GF-D8 (cell line): ENCODE measurements at places on chromosomes 2 and 18.

GRCh38 chr2:218271487-218271797, 1.1 kb downstream of the PNKD start:
- DNase-seq = no peak

GRCh38 chr2:145166731-145167302, 646.9 kb upstream of the ZEB2 start:
- DNase-seq = no peak

DNA sequence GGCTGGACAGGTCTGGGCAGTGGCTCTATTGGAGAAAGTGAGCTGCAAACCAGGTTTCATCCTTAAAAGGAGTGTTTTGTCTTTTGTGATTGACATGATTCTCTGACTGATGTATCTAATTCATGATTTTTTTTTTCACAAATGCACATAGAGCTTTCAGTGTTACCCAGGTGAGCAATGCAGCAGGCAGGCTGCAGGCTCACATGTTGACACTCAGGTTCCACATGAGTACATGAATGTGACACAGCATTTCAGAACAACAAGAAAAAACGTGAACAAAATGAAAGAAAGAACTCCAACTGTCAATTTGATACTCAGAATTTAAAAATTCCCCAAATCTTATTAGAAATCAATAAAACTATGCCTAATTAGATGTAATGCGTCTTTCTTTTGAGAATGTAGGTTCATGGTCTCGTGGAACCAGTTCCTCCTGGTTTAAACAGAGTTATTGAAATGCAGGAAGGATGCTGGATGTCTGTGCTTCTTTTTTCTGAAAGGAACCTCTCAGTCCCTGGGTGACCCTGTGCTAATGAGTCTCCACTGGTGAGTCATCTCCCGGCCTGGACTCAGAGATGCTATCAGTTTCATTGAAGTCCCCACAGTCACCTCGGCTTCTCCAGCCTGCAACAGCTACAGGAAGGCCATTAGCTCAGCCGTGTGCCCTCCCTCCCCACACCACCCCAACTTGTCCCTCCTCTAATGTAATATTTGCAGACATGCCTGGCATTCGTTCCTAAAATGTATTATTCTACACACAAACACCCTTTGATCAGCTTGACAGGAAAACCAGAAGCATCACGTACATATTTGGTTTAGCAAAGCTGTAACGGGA, 430.4 kb downstream of the LPIN1 start:
- DNase-seq = no peak

DNA sequence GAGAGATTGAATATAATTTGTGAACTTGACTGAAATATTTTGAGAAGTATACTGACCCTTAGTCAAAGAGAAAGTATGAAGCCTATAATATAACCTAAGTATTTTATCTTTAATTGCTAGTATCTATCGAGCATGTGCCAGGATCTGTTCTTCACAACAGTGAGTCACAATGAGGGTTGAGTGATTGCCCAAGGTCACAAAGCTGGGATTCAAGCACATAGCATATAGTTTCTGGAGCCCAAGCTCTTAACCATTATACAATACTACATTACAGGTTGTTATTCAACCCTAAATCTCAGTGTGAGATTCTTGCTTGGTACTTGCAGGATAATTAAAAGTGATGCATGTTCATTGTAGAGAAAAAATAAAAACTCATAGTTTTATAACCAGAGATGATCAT, 97.2 kb downstream of the RAB3GAP1 start:
- no peak for DNase-seq

GRCh38 chr2:216474925-216475670, 23.5 kb upstream of the RPL37A start:
- DNase-seq = peak; percentile 68

DNA sequence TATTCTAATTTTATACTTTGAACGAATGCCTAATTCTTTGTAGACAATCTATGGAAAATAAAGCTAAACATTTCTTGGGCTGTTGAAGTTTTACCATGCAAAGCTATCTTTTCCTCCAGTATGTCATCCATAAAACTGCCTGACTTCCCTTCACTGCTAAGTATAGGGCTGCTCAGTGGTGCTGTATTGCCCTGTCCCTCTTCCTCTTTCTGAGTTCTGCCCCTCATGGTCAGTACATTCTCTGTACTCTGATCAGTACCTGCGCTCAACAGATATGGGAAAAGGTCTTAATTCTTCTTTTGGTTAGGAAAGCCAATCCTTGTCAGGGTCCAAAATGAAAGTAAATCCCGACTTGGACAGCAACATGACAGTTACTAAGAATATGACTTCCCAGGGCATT, 321.9 kb downstream of the RAD51AP2 start:
- DNase-seq = no peak

GRCh38 chr2:147008481-147008880, 836.3 kb upstream of the ACVR2A start:
- no peak for DNase-seq

DNA sequence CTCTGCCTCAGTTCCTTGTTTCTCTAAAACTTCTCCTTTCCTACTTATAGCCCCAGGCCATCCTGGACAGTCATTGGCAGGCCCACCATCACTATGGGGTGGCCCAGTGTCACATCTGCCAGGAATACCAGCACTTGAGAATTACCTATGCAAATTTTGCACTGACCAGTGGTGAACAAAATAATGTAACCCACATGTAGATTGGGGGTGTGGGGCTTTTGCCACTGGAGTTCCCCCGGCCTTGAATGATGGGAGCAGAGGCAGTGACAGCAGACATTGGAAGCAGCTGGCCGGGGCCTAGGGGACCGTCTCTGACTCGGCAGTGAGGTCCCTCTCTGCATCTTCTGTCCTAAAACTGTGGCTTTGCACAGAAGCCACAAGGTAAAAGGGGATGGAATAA, 24.9 kb upstream of the DNMT3A start:
- DNase-seq = no peak

DNA sequence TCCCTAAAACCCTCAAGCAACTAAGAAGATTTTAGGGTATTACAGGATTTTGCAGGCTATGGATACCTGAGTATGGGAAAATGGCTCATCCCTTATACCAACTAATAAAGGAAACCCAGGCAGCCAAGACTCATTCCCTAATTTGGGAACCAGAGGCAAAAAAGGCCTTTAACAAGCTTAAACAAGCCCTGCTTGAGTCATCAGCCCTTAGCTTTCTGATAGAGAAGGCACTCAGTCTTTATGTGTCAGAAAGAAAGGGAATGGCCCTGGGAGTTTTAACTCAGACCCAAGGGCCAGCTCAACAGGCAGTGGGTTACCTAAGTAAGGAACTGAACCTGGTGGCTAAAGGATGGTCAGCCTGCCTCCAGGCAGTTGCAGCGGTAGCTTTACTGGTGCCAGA, 96.9 kb upstream of the RMP24 start:
- DNase-seq = no peak

DNA sequence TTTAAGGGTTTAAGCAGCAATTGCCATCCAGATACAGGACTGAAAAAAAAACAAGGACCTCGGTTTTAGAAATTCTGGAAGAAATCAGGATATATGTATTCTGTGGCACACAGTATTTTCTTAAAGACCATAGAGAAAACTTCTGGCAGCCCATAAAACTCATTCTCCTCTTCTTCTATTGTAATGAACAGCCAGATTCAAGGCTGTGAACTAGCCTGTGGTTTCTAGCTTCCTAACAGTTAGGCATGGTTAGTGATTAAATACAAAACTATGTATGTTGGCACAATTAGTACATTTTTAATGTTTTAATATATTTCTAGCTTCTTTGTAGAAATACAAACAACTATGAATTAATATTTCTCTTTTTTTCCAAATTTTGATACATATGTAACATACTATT, 555.7 kb downstream of the DSC3 start:
- DNase-seq = no peak

DNA sequence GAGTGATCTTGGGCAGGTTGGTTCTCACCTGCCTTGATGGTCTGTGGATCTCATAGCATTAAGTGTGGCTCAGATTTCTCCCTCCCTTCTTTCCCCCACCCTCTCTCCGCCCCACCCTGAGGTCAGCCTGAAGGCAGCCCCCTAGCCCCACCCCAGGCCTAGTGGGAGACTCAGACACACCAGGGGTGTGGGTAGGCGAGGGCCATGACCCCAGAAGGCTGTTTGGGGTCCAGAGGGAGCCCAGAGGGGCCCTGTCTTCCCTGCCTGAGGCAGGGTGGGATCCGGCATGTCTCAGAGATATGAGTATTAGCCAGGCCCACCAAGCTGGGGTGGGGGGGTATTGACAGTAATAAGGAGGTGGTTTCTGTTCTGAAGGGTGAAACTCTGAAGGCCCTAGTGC, 160.5 kb downstream of the GLI2 start:
- no peak for DNase-seq

GRCh38 chr2:62410015-62410453, 96.0 kb downstream of the TMEM17 start:
- DNase-seq = peak; percentile 13

- DNase-seq = no peak
Observed at GRCh38 chr2:163708265-163708664, 27.5 kb downstream of the FIGN start.

GRCh38 chr2:159066541-159067156, 98.2 kb downstream of the TANC1 start:
- no peak for DNase-seq

- no peak for DNase-seq
Observed at GRCh38 chr2:186683341-186683740, 10.5 kb upstream of the FAM171B start.

DNA sequence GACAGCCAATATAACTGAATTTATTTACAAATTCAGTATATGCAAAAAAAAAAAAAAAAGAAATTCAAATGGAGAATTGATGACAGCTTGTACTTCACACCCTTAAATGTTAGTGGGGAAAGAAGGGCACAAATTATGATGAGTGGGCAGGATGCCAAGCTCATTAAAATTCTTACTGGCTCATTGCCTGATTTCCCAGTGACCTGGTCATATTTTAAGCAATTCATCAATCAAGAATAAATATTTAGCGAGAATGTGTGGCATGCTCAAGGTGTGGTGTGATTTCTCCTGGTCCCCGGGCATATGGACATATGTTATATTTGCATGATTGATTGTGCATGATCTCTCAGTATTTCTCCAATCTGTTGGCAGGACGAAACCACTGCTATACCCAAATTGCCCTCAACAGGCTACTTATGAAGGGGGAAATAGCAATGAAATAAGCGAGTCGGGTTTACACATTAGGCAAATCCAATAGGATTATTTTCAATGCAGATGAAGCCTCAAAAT, 883.0 kb downstream of the LRRTM4 start:
- DNase-seq = no peak

GRCh38 chr2:236627841-236628240, 58.2 kb downstream of the ACKR3 start:
- no peak for DNase-seq

- DNase-seq = no peak
Observed at GRCh38 chr2:159266554-159266953, 19.9 kb downstream of the WDSUB1 start.

GRCh38 chr2:37619959-37620300, 51.5 kb downstream of the CDC42EP3 start:
- DNase-seq = no peak

DNA sequence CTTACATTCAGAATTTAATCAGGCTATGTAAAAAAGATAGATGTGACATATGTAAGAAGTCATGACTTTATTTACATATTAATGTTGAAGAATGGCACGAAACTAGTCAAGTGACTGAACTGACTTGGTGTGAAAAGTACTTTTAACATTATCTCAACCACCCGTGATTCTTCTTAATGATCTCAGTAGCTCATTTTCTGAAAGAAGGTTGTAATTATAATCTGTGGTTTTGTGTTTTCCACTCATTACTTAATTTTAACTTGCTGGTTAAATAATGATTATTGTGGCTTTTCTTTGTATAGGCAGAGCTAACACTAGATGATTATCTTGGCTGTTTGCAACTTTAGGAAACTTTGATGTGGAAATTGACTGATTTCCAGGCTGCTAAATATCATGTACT, 18.5 kb downstream of the KCNJ13 start:
- DNase-seq = no peak

DNA sequence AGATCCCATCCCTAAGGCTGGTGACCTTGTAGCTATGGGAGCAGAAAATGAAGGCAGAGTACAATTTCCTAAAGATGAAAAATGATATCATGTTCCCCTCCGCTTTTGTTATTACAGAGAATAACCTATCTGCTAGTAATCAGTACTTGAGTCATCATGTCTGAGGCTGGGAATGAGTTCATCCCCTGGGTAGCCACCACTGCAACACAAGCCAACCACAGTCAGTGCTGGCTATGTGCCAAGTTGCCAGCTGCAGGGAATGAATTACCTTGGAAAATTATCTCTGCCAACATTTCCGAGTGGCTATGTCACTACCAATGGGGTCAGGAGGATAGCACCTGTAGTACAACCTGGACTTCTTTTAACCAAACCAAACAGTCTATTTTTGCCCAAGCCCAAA, 1094.7 kb upstream of the DDX18 start:
- DNase-seq = no peak

- no peak for DNase-seq
Observed at GRCh38 chr2:25928668-25929067, 50.4 kb upstream of the ASXL2 start.
